ENCODE measurements at places on chromosomes 5 and 9.
A peak's percentile ranks its signal among the peaks of the same experiment; 100 is the strongest.

- DNase-seq: no peak
These were observed 62.7 kb upstream of the PALM2AKAP2 start for GRCh38 chr9:109717342-109717741.

DNA sequence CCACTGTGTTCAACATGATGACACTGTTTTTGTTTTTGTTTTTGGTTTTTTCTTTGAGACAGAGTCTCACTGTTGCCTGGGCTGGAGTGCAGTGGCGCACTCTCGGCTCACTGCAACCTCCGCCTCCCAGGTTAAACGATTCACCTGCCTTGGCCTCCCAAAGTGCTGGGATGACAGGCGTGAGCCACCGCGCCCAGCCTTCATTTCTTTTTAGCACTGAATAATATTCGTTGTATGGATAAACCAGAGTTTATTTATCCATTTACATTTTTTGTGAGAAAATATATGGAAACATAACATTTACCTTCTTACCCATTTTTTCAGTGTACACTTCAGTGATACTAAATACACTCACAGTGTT, 4.2 kb downstream of the CARD19 start:
- no peak for DNase-seq

- no peak for DNase-seq
These were observed 350.3 kb downstream of the GADD45G start for GRCh38 chr9:89955144-89955543.

DNA sequence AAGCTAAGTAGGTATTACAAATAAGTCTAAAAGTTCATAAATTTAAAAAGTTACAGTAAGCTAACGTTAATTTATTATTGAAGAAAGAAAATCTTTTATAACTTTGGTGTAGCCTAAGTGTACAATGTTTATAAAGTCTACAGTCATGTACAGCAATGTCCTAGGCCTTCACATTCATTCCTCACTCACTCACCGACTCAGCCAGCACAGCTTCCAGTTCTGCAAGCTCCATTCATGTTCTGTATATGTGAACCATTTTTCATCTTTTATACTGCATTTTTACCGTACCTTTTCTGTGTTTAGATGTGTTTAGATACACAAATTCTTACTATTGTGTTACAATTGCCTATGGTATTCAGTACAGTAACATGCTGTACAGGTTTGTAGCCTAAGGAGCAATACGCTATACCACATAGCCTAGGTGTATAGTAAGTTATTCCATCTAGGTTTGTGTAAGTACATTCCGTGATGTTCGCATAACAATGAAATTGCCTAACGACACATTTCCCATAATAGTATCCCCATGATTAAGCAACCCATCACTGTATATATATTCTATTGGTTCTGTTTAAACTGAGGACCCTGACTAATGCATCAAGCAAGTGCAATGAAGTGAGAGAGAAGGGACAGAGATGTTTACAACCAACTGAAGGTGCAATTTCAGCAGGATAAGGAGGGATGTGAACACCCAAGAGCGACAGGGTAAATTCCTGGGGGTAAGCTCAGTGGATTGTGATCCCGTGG, 88.9 kb upstream of the TRIO start:
- no peak for DNase-seq

DNA sequence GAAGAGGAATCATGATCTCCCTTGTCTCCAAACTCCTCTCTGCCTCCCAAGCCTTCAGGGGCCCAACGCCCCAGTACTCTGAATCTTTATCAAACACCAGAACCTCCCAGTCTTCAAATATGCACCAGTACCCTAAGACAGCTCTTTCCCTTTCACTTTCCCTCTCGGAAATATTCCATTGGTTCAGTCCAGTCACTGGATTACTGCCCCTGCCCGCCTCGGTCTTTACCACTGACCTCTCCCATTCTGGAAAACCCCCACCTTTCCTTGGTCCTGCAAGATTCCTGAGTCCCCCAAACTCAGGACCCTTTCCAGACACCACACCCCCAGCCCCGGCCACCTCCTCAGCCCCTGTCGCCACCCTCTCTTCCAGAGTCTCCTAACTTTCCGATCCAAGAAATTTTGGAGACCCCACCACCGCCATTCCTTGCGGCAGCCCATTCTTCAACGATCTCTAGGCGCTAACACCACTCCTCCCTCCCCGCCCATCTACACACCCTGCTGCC, 674 bp downstream of the C5orf15 start:
- no peak for DNase-seq

DNA sequence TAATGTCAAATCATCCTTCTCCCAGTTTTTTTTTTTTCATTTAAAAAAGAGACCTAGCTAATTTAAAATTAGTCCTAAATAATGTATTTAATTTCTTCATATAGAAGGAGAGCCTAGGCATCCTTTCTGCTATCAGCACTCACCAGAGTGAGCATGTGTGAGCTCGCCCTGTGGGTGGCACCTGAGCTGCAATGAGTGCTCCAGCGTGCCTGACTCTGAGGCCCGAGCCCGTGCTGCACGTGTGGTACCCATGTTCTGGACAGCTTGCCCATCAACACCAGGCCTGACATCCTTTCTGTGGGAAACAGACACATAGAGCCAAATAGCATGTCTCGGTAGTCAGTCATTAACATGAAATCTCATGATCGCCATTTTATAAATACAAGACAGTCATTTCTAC, 381.4 kb downstream of the DTWD2 start:
- no peak for DNase-seq

DNA sequence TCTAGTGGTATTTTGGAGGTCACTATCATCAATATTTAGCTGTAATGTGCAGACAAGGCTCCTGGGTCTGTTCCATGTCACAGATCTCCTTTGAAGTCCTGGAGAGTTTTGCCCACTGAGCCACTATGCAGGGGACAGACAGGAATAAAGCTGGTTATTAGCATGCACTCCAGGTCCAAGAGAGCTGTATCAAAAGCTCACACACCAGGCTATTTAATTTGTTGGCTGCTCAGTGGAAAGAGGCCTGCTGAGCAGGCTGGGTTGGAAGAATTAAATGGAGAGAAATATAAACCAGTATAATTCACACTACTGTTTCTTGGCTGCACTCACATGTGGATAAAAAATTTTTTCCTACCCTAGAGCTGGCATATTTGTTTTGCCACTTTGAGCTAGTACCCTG, 113.8 kb upstream of the TAF11L2 start:
- no peak for DNase-seq

- no peak for DNase-seq
These were observed 24.9 kb downstream of the GNAQ start for GRCh38 chr9:78006734-78007133.

- DNase-seq: no peak
These were observed 84.9 kb downstream of the GDNF start for GRCh38 chr5:37754976-37755375.

- DNase-seq: no peak
These were observed 73.5 kb downstream of the SLF1 start for GRCh38 chr5:94691949-94692348.

DNA sequence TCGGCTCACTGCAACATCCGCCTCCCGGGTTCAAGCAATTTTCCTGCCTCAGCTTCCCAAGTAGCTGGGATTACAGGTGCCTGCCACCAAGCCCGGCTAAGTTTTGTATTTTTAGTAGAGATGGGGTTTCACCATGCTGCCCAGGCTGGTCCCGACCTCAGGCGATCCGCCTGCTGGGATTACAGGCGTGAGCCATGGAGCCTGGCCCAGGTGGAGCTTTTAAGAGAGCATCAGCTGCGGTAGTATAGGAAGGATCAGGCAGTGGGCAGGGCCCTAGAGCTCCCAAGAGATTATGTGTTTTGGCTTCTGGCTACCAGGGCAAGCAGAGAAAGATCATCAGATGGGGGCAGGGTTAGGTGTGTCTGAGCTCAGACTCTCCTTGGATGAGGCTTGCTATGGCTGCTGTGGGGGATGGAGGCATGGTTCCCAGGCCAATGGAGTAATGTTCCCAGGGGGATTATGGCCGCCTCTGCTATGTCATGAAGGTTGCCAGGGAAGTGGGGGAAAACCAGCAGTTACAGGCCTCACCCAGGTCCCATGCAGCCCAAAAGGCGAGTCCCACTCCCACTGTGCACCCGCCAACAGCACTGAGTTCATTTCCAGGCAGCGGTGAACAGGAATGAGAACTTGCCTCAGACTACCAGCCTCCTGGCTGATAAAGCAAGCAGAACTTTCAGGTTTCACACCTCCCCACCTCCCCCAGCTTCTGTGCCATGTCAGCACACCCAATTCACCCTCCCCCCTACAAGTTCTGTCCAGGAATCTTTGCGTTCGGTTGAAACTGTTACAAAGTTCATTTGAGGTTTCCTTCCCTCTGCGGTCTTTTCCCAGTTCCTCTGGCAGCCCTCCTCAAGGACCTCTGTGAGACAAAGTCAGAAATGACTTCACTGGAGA, 507.6 kb downstream of the SPATA31D1 start:
- no peak for DNase-seq

- no peak for DNase-seq
These were observed 20.7 kb upstream of the XPA start for GRCh38 chr9:97717866-97718265.

GRCh38 chr5:53059281-53059680, 50.3 kb downstream of the MOCS2 start:
- no peak for DNase-seq

GRCh38 chr9:135882011-135882410, 25.3 kb downstream of the CAMSAP1 start:
- no peak for DNase-seq

DNA sequence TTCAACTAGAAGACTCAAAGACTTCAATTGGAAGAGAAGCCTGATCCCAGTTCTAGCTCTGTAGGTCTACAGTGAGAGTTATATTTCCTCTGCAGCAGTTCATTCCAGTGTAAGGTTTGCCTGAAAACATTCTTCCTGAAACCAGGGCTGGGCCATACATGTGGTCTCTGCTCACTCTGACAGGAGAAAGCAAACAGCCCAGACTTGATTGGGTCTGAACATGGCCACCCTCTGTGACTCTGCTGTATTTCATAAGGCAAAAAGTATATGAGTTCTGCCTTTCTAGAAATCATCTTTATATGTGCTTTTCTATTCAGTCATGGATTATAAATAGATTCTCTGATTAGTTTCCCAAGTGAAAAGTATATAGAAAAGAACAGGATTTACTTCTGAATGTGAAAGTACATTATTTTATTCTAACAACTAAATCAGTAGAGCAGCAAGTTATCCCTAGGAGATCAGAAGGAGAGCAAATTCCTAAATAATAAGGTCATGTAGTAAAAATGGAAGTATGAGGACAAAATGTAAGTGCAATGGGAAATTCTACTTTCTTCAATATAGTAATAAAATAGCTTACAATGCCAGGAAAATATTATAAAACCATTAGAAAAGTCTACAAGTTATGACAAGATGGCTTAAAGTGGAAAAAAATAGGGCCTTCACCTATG, 144.3 kb downstream of the EFNA5 start:
- no peak for DNase-seq

DNA sequence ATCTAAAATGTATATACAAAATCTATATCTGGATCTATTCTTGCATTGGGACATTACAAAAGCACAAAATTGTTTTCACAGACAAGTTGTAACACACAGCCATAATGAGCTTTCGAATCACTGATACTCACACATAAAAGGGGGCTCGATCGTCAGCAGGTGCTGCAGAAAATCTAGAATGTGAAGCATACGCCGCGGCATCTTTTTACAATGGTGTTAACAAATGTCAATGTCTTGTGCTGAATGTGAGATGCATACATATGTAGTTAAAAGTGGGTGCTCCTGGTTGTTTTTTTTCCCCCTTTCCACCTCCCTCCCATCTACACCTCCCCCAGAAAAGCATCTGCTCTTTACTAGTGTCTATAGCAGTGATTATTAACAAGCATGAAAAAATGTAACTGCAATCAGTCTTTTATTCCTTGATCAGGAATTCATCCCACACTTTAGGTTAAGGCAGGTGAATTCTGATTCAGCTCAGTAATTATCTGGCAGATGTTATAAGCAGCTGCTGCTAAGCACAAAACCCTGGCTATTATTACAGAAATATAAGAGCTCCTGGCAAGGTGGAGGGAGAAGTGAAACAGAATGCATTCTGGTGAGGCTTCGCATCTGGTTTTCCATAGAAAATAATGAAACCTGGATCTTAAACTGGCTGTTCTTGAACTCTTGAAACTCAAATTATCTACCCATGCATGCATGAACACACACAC, 114.1 kb downstream of the MPDZ start:
- no peak for DNase-seq

DNA sequence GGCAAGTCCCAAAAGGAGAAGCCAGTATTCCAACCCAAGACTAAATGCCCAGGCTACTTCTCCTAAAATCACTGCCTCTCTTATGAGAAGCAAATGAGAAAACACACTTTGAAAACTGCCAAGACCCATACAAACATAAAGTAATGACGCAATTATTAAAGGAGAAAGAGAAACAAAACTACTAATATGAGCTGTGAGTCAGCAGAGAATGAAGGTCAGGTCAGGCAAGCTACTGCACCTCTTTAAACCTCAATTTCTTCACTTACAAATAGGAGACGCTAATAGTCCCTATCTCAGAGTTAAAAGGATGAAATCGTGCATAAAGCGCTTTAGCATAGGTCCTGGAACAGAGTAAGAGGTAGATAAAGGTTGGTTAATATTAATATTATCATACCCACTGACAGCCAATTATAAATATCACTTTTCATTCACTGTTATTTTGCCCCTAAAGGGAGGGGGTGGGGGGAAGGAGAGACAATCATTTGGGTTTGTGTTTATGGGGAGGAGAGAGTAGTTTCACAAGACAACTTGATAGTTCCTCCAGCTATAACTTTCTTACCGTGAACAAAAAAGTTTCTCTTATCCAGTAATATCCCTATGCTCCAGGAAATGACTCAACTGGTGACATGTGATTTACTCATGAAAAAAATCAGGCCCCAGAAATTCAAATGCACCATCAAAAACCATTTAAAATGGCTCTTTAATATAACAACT, 3.6 kb downstream of the PSMB7 start:
- peak; percentile 33 for DNase-seq

DNA sequence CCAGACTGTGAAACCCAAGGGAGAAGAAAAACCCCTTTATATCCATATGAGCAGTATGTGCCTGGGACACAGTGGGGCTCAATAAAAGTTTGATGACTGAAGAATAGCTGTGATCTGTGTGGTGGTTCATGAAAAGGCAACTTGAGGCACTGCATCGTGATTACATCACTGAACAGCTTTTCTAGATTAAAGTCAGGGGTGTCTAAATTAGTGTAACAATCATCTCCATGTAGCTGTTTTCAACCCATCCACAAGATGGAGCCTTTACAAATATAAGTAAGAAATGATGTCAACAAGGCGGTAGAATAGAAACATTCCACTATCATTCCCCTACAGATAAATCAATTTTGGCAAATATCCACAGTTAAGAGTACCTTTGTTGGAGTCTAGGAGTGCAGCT, 55.5 kb downstream of the PRRC1 start:
- DNase-seq: no peak

GRCh38 chr5:11143456-11144267, 382.6 kb upstream of the DAP start:
- no peak for DNase-seq

- no peak for DNase-seq
These were observed 44.0 kb upstream of the RNU6ATAC start for GRCh38 chr9:134208310-134208841.

- peak; percentile 86 for DNase-seq
These were observed 35.3 kb upstream of the IQGAP2 start for GRCh38 chr5:76367623-76368371.

- no peak for DNase-seq
These were observed 114.0 kb downstream of the C9orf50 start for GRCh38 chr9:129506892-129507291.

GRCh38 chr9:129481810-129482511, 138.9 kb downstream of the C9orf50 start:
- no peak for DNase-seq

Data from epithelial cell of prostate (primary cell).